Activated CD4-positive, alpha-beta T cell treated with anti-CD3 and anti-CD28 coated beads for 4 hours (primary cell): ENCODE measurements at places on chromosomes 7 and 10.

- DNase-seq: no peak
Measured at GRCh38 chr10:17643339-17643754, 604 bp upstream of the STAM start.

DNA sequence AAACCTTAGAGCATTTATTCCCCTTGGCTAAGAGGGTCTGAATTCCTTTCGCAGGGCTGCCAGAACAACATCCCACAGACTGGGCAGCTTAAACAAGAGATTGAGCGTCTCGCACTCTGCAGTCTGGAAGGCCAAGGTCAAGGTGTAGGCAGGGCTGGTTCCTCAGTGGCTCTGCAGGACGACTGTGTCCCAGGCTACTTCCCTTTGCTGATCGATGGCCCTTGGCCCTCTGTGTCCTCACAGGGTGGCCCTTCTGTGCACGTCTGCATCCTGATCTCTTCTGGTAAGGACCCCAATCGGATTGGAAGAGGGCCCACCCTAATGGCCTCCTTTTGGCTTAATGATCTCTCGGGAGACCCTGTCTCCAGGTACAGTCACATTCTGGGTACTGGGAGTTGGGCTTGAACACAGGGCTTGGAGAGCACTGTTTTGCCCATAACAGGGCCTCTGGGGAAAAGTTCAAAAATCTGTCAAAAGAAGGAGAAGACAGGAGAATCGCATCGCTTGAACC is 35.1 kb upstream of the DNAJB6 start:
- no peak for DNase-seq

DNA sequence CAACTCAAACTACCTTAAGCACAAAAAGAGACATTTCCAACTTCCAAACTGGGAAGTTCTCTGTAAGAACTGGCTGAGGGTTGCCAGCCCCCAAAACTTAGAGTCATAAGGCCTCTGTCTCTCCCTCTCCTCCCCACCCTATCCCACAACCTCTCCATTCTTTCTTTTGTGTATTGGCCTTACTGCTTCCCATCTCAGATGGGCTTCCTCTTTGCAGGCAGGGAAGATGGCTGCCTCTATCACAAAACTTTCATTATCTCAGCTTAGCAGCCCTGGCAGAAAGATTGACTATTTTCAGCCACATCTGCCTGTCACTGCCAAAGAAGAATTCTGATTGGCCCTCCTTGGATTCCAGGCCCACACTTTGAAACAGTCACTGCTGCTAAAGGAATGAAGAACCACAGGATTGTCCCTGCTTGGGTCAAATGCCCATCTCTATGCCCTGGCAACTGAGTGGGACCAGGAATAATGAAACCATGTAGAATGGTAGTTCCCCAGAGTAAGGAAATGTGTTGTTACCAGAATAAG is 58.0 kb upstream of the PRKAR2B start:
- DNase-seq: no peak

DNA sequence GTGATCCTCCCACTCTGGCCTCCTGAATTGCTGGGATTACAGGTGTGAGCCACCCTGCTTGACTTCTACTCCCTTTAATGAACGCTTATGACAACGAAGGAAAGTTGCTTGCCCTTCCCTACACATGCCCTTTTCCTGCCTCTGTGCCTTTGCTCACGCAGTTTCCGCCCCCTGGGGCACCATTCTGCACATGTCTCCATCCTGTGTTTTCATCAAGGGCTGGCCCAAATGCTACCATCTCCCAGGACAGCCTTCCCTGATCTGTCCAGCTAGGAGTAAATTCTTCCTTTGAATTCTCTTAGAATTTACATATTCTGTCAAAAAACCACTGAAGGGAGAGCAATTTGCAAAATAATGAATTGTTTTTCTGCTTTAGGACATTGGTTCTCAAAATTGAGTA is 50.0 kb upstream of the KMT2C start:
- no peak for DNase-seq

- DNase-seq: no peak
Measured at GRCh38 chr10:101920546-101920945, 76.9 kb upstream of the KCNIP2 start.

GRCh38 chr7:72493850-72494661 is 81.9 kb upstream of the CALN1 start:
- peak; percentile 21 for DNase-seq

- peak; percentile 47 for DNase-seq
Measured at GRCh38 chr10:131901181-131901829, 497 bp downstream of the PPP2R2D start.
